ENCODE measurements at places on chromosomes 13 and 19.

DNA sequence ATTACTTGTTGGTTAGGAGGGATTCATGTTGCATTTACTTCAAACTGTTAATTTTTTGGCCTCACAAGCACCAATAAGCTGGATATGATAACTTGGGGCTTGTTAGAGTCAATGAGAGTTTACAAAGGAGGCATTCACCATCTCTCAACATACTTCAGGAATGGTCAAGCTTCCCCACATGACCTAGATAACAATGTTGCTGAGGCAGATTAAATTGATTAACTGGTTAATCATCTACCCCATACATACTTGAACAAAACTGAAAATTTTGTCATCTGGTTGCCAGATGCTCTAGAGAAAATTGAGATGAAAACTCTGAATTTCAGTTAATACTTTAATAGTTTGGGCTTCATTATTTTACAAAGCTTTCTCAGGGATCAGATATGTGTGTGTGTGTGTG is 43.0 kb upstream of the UBL3 start:
- DNase-seq: peak; percentile 16

DNA sequence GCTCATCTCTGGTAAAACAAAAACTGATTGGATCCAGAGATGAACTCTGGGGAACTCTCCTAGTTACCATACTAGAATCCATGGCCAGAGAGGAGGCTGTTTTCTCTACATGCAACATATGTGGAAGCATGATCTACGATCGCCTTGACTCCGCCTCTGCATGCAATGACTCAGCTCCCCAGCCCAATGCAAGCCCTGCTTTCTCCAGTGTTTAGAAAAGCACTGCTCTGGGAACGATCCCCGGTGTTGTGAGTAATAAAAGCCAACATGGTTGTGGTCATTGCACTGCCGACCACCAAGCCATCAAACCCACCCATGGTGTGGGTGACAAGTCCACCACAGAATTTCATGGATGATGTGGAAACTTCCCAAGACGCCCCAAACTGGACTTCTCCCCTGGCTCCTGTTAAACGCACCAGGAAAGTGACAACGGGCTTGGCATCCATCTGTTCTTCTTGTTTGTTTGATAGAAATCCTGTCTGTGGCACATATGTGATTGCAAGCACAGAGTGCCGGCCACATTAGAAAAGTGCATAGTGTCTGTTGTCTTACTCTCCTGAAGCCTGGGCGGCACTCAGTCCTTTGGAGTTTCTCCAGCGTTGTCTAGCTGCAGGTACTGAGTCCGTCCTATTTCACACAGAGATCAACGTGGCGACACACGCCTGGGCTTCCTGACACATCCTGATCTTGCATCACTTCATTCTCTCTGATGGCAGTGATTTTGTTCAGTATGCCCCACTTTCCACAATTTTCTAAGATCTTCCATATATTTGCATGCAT is 36.4 kb upstream of the VSTM2B start:
- DNase-seq: no peak

DNA sequence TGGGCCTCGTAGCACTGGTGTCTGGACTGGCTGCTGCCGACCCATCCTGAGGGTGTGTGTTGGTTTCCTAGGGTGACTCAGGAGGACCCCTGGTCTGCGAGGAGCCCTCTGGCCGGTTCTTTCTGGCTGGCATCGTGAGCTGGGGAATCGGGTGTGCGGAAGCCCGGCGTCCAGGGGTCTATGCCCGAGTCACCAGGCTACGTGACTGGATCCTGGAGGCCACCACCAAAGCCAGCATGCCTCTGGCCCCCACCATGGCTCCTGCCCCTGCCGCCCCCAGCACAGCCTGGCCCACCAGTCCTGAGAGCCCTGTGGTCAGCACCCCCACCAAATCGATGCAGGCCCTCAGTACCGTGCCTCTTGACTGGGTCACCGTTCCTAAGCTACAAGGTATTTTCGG is 13.8 kb downstream of the TIMM13 start:
- DNase-seq: no peak

- DNase-seq: no peak
Observed at GRCh38 chr19:5141129-5141849, 172.4 kb downstream of the KDM4B start.

- DNase-seq: no peak
Observed at GRCh38 chr13:94495806-94496205, 16.3 kb upstream of the DCT start.

DNA sequence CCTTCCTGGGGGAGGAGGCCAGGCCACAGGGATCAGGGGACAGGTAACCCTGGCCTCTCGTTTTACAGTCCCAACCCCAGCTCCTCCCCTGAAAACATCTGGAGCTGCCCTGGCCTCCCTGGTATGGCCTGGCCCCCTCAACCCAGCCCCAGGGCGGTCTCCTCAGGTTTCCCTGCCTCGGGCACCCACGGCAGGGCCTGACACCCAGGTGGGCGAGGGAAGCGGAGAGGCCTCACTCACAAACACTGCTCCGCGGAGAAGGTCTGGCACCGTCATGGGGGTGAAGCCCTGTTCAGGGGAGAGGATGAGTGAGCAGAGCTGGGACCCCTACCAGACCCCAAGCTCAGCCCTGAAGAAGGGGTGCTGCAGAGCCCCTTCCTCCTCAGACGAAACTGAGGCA is 6.5 kb upstream of the CCER2 start:
- no peak for DNase-seq

- DNase-seq: no peak
Observed at GRCh38 chr19:42412227-42412626, 15.0 kb downstream of the LIPE start.

DNA sequence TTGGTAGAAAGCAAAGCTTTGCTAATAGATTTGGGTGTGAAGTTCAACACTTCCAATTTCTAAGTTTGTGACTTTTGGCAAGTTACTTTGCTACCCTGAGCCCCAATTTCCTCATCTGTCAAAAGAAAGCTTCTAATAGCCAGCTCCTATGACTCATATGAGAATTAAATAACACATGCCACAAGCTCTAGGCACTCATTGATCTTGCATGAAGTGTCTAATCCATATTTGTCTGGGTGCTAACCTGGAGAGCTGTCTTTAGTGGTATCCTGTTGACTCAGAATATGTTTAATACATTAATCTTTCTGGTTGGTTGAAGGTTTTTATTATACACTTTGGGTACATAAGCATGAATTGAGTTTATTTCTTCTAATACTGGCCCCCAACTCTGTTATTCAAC is 188.8 kb downstream of the POSTN start:
- no peak for DNase-seq

GRCh38 chr19:1850809-1851653 is 2.7 kb upstream of the REXO1 start:
- DNase-seq: no peak

- no peak for DNase-seq
Observed at GRCh38 chr13:38366954-38367645, 17.4 kb downstream of the UFM1 start.

DNA sequence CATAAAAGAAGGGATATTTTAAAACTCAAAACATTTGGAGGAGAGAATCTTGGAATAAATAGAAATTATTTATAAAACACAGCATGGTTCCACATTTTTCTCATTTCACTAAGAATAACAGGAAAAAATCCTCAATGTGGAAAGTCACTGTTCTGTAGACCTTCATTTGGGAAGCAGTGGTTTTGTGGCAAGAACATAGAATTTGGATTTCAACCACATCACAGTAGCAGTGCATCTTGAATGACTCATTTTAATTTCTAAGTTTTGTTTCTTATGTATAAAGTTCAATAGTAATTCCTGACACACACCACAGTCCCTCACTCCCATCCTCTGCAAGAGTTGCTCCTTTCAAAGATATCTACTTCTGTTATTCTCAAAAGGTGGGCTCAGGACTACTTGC is 264.0 kb downstream of the ENOX1 start:
- DNase-seq: peak; percentile 45

- no peak for DNase-seq
Observed at GRCh38 chr13:113784645-113785024, 25.6 kb downstream of the TMEM255B start.

DNA sequence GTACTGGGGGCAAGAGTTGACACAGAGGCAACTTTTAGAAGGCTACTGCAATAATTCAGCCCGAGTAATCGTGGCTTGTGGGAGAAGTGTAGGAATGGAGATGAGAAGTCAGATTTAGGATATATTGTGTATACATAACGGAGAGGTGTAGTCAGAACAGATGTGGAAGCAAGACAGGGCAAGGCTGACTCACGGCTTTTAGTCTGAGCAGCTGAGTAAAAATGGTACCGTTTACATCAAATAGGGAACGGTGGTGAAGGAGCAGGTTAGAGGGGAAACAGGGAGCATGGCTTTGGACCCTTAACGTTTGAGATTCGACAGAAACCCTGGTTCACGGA is 796 bp upstream of the LSM14A start:
- peak; percentile 59 for DNase-seq

- peak; percentile 17 for DNase-seq
Observed at GRCh38 chr13:38202740-38203139, 146.9 kb upstream of the UFM1 start.

DNA sequence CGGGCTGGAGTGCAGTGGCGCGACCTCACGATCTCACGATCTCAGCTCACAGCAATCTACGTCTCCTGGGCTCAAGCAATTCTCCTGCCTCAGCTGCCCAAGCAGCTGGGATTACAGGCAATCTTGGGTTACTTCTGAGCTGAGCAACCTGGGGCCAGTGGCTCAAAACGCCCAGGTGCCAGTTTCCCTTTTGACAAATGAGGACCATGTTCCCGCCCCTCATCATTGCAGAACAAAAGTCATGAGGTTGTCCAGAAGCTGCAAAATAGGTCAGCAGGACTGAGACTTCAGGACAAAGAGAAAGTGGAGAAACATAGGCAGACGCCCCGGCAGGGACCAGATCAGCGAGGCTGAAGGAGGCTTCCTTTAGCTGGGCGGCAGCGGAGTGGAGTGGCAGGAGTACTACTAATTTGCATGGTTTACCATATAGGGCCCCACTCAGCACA is 3.3 kb upstream of the ADGRE5 start:
- no peak for DNase-seq

DNA sequence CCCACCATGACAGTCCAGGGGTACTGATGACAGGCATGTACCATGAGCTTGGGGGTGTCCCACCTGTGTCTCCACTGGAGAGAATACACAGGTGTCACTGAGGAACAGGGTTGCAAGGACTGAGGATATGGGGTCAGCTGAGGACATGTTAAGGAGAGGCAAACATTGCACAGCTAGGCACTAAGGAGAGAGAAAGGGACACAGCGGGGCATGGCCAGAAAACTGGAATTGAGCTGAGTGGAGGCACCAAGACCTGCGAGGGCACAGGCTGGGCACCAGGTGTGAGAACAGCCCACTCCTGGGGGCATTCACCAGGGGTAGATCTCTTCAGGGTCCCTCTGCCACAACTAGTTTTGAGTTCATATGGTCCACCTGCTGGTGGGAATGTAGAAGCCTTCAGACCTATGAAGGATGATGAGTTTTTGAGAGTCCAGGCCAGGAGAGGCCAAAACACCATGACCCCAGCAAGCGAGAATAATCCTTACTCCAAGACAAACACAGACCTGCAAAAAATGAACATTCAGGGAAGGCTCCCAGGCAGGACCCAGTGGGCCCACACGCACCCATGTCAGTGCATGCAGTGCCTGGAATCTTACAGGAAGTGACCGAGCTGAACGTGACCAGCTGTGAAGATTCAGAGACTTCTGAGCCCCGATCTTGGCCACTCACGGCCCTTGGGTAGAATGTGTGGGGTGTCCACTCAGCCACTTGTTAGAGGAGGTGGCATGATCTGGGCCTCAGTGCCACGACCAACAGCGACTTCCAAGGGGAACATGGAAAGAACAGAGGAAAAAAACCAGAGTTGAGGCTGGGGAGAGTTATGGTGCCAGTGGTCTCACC is 1.4 kb upstream of the ZNF584 start:
- DNase-seq: no peak

DNA sequence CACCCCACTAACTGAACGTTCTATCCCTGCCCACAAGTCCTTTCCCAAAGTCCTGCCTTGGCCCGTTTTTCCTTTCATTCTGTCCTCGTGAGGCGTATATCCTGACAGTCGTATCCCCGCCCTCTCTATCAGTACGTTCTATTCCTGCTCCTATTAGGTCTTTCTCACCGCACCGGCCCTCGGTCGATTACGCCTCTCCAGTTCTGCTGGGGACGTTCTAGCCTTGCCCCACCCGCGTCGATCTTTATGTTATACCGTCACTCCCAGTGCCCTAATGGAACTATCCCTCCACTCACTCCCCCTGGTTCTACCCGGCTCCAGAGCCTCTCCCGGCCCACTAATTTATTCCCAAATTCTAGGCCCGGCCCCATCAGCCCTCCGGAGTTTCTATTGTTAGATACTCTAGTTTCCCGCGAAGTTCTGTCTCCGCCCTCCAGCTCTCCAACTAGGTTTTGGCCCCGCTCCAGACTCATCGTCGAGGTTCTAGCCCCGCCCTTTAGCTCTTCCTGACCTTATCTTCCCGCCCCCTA is 2.0 kb downstream of the PLAUR start:
- no peak for DNase-seq

DNA sequence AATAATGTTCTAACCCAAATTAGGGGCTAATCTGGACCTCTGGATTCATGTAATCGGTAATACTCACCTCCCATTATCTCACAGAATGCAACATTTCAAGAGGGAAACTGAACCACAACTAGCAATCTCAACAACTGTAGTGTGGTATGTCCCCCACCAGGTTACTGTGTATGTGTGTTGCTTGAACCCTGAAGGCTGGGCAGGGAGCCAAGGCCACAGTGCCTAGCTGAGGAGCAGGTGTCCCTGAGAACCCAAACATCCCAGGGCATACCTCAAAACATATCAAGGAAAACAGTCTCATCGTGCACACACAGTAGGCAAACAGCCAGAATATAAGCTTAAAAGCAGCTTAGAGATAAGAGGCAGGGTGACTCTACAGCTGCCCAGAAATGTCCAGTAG is 20.5 kb upstream of the NEK3 start:
- DNase-seq: no peak

DNA sequence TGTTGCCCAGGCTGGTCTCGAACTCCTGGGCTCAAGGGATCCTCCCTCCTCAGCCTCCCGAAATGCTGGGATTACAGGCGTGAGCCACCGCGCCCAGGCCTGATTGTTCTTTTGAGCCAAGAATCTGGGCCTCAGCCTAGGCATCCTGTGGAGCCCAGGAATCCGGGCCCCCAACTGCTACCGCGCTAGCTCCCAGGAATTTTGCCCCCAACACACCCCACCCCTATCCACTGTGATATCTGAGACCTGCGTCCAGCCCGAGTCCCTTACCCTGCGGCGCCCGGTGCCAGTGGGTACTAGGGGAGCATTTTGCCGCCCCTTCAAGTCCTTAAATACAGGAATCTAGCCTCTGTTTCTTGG is 838 bp upstream of the MYADM start:
- no peak for DNase-seq

DNA sequence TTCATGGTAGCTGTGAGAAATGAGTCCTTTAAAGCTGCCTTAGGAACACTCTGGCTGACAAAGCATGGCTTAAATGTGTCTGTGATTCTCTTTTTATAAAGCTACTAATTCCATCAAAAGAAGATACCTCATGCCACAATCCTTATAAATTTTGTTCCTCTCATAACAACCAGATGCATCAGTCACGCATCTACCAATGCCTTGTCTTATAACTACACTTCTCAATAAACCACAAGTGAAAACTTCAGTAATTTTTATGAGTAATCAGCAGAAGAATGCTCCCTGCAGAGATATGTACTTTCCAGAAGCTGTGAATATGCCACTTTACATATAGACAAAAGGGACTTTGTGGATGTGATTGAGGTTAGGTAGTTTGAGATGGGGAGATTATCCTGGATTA is 147.8 kb downstream of the SUCLA2 start:
- no peak for DNase-seq

- no peak for DNase-seq
Observed at GRCh38 chr13:73984949-73985691, 149.1 kb downstream of the KLF12 start.

GRCh38 chr13:64078480-64078936 is 2662.9 kb upstream of the PCDH20 start:
- DNase-seq: no peak
